Neural crest cell (in vitro differentiated cells): ENCODE measurements at places on chromosomes 2 and 18.

- DNase-seq, result no peak
Measured at GRCh38 chr2:1728821-1729220, 15.5 kb downstream of the PXDN start.

DNA sequence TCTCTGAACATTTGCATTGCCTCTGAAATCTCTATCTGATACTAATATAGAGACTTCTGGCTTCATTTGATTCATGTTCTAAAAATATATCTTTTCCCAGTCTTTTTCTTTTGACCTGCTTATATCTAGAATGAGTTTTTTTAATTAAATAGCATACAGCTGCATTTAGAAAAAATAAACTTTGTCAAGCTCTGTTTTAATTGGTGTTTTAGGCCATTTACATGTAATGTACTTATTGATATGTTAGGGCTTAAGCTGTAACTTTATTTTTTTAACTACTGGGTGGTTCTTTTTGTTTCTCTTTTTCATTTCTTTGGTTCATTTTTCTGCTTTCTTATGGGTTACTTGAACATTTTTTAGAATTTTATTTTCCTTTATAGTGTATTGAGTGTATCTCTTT, 54.9 kb downstream of the CCDC138 start:
- no peak for DNase-seq

GRCh38 chr2:60544062-60544461, 9.4 kb downstream of the BCL11A start:
- DNase-seq, result no peak

DNA sequence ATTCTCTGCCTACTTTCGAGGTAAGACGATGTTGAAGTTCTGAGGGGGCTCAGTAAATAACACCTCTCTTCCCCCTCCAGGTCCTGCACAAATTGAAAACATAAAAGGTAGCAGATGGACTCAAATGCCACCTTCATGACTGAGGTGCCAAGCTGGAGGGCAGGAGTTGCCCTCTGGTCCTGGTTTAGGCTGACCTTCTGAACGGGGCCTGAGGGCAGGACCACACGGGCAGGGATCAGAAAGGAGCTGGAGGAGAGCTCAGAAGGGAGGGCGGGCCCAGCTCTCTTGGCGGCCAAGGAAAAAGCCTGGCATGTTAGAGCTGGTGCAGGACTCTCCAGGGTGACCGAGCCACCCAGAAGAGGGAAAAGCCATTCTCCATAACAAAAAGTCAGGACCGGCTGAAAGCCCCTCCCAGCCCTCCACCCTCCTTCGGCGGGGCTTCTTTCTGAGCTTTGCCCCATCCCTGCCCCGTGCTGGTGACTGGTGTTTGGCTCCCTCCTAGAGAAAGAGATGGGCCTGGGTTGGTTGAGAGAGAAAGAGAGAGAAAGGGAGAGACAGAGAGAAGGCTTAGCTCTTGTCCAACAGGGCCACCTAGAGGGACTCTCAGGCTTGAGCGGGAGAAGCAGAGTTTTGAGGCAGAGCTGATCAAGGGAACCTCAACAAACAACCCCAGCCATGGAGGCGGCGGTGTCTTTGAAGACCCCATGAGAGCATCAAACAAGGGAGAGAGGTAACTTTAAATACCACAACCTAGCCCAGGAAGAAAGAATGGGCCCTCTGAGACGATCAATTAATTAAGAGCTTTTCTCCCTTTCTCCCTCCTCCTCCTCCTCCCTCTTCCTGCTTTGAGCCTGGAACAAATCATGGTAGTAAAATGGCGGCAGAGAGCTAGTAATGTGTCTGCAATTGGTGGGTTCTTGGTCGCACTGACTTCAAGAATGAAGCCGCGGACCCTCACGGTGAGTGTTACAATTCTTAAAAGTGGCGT, 50.8 kb downstream of the WIPF1 start:
- DNase-seq, result no peak

- no peak for DNase-seq
Measured at GRCh38 chr2:21055451-21055850, 11.6 kb upstream of the APOB start.

GRCh38 chr2:199851501-199851810, 464 bp upstream of the FTCDNL1 start:
- no peak for DNase-seq

GRCh38 chr2:207042841-207043240, 103.5 kb downstream of the CPO start:
- no peak for DNase-seq

- no peak for DNase-seq
Measured at GRCh38 chr2:98357849-98358248, 11.6 kb downstream of the CNGA3 start.

- no peak for DNase-seq
Measured at GRCh38 chr18:48932822-48933510, 17.8 kb downstream of the SMAD7 start.

DNA sequence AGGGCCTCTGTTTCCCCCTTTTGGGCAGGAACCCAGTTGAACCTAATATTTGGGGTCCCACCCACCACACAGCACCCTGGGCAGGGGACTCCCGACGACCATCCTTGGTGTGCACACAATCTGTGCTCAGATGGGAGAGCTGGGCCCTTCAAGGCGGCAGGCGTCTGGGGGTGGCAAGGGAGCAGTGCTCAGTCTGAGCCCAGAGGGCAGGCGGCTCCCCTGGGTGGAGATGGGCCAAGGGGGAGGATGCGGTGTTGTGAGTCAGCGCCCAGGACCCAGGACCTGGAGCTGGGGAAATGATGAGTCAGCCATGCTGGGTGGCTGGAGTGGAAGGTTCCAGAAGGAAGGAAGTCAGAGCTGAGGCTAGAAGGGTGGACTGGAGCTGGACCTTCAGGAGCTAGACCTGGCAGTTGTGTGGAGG, 3.8 kb downstream of the PROM2 start:
- no peak for DNase-seq

DNA sequence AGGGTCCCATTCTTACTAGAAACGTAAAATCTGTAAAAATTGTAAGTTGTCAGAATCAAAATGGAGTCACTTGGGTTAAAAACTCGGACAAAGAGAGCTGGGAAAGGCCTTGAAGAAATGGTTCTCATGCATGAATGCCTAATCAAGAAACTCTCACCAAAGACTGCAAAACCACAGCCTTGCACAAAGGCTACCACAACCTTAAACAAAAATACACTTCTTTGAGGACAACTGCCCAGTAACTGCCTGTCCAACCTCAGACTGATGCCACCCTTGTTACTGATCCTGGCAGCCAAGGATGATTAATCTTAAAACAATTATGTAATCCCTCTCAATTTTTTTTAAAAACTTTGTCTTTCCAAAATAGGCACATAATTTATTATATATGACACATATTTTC, 299.3 kb downstream of the CCDC85A start:
- DNase-seq, result no peak

DNA sequence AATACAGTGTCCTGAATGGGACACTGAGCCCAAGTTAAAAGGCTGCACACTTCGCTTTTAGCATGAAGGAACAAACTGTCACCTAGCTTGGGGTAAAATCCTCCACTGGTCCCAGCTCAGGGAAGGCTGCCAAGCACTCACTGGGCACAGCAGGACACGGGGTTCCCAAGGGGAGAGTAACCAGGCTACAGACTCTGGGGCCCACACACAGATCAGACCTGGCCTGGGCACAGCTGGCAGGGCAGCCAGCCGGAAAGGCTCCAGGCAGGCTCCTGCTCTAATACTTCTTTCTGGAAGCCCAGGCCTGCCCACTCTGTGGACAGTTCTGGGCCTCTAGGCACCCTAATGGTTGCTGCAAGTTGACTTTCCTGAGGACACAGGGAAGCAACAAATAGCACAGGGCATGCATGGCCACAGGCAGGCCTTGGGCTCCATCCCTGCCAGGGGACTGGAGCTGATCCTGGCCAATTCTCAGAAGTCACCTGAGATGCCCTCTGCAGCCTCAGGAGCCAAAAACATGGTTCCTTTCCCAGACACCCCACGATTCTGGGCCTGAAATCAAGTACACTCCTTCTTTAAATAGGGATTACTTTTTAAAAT, 18.7 kb upstream of the SULT1C3 start:
- no peak for DNase-seq

- no peak for DNase-seq
Measured at GRCh38 chr2:106545007-106545406, 57.8 kb downstream of the CD8B2 start.

DNA sequence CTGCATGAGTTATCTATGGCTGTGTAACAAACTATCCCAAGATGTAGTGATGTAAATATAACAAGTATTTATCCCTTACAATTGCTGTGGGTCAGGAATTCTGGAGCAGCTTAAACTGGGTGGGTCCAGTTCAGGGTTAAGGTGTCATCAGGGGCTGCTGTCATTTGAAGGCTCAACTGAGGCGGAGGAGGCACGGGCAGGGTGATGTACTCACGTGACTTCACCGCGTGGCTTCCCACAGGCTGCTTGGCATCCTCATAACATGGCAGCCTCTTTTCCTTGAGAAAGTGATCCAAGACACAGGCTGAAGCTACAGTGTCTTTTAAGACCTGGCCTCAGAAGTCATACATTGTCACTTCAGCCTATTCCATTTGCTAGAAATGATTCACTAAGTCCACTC, 125.8 kb downstream of the PTGR3 start:
- DNase-seq, result no peak

DNA sequence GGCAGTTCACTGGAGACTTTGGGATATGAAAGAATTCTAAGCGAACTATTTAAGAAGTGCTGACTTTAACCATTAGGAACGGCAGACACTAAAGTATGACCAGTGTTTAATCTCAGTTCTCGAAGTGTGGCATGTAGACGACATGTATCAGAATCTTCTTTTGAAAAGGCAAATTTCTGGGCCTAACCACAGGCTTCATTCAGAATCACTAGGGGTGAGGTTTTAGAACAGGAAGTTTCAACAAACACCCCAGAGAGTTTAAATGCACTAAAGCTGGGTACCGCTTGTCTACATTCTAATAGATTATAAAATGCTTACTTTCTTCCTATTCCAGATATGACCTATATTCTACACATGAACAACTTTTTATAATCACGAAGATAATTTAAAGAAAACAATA, 180.3 kb downstream of the ANKRD44 start:
- no peak for DNase-seq

DNA sequence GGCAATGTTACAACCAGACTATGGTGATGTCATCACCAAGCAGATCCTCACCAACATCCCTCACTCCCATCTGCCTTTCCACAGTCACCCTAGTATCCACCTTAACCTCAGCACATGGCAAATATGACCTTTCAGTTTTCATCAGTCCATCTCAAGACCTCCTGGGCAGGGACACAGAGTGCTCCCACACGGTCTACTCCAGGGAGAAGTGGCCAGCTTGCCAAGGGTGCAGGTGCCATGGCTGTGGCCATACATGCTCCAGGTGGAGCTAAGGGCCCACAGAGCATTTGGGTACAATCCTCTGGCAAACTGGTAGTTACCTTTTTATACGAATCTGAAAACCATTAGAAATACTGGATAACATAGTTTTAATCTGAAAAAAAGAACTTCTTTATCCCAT, 453.1 kb downstream of the ADCYAP1 start:
- DNase-seq, result no peak

- no peak for DNase-seq
Measured at GRCh38 chr18:1408376-1408775, 503.7 kb downstream of the ADCYAP1 start.

DNA sequence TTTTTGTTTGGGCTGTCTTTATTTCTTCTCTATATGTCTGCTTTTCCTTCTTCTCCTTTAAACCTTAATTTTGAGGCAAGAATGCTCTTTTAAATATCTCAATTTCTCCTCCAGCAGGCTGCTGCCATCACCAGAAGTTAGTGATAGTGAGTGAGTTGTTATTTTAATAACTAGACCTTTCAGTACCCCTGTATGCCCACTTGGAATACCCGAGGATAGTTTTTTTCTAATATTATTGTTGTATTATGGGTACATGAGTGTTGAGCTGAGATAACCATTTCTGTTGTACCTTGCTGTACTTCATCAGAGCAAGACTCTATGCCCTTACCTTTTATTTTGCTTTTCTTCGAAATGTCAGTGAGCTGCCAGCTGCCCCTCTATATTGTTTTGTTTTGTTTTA, 50.1 kb downstream of the PPM1B start:
- no peak for DNase-seq

GRCh38 chr2:101737478-101738255, 40.2 kb downstream of the MAP4K4 start:
- no peak for DNase-seq

- no peak for DNase-seq
Measured at GRCh38 chr18:73940721-73941120, 206.9 kb downstream of the FBXO15 start.

GRCh38 chr2:101311696-101312017, 3.2 kb upstream of the RNF149 start:
- DNase-seq, result no peak

DNA sequence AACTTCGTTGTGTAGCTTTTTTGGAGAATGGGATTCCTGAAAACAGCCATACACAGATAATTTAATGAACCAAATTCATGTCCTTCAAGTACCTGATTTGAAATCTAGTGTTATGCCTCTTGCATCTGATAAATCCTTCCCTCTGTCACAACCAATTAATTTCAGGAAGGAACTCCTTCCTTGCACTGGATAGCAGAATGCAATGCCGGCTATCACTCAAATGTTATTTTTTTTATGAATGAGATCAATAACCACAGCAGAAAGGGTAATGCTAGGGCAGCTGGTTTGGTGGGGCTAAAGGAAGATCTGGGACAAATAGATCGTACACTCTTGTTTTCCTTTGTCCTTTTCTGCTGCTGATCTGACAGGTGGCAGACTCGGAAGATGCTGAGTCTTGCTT, 899.5 kb upstream of the GYPC start:
- DNase-seq, result no peak

DNA sequence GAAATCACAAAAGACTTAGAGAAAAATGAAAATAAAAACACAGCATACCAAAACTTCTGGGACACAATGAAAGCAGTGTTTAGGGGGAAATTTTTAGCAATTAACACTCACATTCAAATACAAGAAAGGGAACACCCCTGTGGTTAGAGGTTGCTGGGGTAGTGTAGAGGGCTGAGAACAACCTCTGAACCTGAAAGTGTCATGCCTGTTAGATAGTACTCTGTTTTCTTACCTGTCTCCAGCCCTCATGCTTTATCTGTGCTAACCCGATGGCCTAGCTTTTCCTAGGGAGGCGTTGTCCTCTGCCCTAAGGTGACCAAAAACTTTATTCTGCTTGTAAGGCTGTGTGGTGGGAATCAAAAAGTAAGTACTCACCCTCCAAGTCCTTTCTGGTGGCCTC, 122.6 kb upstream of the OTX1 start:
- DNase-seq, result no peak

DNA sequence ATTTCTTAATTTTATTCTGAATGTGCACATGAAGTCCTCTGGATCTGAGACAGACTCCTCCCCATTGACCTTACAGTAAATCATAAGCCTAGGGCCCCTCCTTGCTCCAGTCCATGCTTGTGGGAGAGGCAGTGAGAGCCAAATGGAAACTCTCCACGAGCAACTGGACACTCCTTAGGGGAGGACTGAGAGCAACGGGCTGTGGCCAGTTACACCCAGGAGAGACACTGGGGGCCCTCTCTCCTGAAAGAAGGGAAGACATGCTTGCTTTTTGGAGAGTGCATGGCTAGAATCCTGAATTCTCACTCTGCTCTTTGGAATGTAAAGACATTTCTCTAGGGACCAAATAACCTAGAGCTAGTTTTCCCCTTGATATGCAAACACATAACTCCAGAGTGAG, 49.0 kb upstream of the BIN1 start:
- DNase-seq, result no peak

GRCh38 chr2:25799301-25799700, 79.0 kb downstream of the ASXL2 start:
- no peak for DNase-seq

GRCh38 chr2:207139552-207139951, 26.2 kb downstream of the KLF7 start:
- DNase-seq, result no peak

- no peak for DNase-seq
Measured at GRCh38 chr2:23381084-23381483, 3.9 kb upstream of the KLHL29 start.
